DMS79 (cell line): ENCODE measurements at places on chromosomes 11 and 22.

- DNase-seq, result peak; percentile 58
Measured at GRCh38 chr11:133681901-133682300, 149.6 kb upstream of the OPCML start.

GRCh38 chr11:64871492-64871891 lies 6.9 kb downstream of the EHD1 start:
- DNase-seq, result no peak

DNA sequence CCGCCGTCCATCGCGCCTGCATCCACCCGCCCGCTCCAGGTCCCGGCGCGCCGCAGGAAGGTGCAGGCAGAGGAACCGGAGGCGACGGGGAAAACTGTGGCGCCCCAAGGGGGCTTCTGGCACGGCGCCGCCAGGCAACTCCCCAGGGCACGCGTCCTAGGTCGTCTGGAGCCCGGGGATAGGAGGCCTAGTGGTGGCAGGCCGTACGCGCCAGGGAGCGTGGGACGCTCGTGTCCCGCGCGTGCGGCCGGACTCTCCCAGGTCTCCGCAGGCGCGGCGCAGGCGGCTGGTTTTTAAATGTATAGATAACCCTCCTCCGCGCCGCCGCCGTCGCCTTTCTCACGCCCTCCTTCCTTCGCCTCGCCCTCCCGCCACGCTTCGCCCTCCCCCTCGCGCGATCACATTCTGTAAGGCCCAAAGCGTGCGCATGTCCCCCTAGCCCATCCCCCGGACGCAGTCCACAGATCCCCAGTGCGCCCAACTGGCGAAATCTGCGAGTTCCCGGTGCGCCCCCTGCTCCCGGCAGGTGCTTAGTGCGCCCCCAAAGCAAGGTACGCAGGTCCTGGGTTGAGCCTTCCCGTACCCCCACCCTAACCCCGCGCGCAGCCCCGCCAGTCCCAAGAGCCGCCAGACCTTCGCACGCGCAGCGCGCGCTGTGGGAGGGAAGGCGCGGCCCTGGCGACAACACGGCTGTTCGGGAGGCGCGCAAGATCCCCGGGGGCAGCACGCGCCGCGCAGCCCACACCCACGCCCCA lies at the start of gene ASCL2:
Gene ASCL2, minus strand, starts transcription at position 267 of the 755 bp plus-strand sequence. Its CDS starts 256 bp downstream, at position 11.
- no peak for DNase-seq

GRCh38 chr11:43898574-43898973 lies 17.9 kb downstream of the ALKBH3 start:
- no peak for DNase-seq

- DNase-seq, result no peak
Measured at GRCh38 chr22:25742918-25743708, 1.1 kb downstream of the MYO18B start.

GRCh38 chr22:28820885-28821284 lies 20.5 kb upstream of the XBP1 start:
- no peak for DNase-seq

DNA sequence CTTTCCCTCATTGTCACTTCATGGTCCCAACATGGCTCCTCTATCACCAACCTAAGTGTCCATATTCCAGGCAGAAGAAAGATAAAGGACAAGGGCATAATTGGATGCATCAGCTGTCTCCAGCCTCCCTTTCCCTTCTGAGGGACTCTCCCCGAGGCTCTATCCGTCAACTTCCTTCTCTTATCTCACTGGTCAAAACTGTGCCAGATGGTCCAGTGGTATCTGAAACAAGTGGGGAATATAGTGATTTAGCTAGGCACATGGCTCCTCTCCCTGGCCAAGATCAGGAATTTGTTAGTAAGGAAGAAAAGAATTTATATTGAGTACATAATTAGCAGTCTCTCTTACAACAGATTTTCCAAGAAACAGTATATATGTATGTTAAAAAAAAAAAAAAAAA lies 12.6 kb upstream of the SPON1 start:
- DNase-seq, result no peak

GRCh38 chr11:111792955-111793500 lies 26.8 kb upstream of the PPP2R1B start:
- no peak for DNase-seq

- DNase-seq, result no peak
Measured at GRCh38 chr11:130063451-130063850, 6.2 kb upstream of the APLP2 start.

DNA sequence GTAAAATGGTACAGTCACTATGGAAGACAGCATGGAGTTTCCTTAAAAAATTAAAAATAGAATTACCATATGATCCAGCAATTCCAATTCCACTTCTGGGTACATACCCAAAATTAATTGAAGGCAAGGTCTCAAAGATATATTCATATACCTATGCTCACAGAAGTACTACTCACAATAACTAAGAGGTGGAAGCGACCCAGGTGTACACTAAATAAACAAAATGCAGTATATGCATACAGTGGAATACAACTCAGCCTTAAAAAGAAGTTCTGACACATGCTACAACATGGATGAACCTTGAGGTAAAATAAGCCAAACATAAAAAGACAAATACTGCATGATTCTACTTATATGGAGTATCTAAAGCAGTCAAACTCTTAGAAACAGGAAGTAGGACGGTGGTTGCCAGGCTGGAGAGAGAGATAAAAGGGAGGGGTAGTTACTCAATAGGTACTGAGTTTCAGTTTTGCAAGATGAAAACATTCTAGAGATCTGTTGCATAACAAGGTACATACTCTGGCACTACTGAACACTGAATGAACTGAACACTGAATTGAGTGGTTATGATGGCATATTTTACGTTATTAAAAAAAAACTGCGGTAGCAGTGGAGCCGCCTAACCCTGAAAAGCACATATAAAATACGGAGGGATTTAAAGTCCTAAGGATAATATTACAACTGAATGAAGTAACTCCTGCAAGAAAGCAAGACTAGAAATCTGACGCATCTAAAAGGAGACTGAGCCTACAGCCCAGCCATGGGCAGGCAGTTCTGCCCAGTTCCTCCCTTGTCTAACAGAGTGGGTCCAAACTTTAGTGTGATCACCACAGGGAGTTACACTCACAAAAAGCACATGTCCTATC lies 12.8 kb downstream of the DGCR2 start:
- no peak for DNase-seq

GRCh38 chr22:31639436-31640039 lies 22.5 kb downstream of the PISD start:
- no peak for DNase-seq

- no peak for DNase-seq
Measured at GRCh38 chr11:45806072-45806933, 1.4 kb downstream of the SLC35C1 start.

DNA sequence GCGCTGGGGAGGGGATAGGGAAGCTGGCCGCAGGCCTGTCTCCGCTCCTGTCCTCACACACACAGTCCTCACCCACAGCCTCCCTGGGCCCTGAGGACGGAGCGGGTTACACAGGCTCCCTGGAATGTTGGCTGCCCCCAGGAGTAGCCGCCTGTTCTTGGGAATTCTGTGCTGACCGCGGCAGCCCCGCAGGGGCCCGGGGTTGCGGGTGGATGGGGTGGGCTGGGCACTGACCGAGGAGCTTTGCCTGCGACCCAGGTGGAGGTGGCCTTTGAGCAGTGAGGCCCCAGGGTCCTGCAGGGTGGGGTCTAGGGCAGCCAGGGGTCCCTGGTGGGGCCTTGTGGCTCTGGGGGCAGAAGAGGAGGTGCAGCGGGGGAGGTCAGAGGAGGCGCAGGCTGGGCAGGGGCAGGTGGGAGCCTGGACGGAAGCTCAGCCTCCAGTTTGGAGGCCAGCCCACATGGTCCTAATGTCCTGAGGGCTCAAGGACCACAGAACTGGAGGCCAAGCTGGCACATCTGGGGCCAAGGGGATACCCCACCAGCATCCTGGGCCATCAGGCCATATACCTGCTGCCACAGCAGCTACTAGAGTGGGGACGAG lies 6.6 kb upstream of the MRGPRG start:
- no peak for DNase-seq
